ENCODE measurements at places on chromosomes 7 and 10.

- DNase-seq = no peak
Measured at GRCh38 chr7:106848851-106849442, 16.1 kb upstream of the PIK3CG start.

GRCh38 chr7:41882745-41883420, 180.0 kb upstream of the INHBA start:
- DNase-seq = peak; percentile 23

DNA sequence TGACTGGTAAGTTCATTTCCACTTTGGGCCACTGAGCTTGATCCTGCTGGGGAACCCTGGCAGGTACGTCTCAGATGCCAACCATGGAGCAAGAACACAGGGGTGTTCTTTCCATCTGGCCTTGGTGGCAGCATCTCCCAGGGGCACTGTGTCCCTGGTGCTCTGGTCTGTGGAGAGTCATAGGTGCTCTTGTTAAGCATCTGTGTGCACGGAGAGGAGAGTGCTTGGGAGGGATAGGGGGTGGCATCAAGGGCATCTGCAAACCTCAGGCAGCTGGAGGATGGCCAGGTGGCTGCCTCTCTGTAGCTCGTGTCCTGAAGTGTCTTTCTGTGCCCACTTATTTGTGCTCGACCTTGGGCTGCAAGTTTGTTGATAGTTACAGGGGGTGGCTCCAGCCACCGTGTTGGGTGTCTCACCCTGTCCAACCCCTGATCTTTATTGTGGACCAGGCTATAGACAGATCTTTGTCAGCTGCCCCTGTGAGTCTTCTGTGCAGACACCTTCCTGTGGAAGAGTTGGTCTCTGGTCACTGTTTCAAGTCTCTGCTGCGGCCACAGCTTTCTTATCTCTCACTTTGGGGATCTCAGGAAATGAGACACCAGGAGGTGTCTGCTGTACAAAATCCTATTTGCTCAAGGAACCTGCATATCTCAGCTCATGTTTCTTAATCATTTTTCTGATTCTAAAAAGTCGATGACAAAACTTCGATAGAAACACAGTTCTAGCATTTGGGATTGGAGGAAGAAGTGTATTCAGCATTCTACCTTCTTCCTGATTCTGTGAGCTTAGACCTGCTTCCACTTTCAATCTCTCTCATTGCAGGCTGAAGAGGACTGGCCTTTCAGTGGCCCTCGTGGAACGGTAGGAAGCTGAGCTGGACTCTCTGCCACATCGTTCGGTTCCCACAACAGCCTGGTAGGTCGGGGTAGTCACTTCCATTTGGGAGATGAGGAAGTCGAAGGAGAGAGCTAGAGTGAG, 17.2 kb upstream of the GIMAP8 start:
- DNase-seq = no peak

DNA sequence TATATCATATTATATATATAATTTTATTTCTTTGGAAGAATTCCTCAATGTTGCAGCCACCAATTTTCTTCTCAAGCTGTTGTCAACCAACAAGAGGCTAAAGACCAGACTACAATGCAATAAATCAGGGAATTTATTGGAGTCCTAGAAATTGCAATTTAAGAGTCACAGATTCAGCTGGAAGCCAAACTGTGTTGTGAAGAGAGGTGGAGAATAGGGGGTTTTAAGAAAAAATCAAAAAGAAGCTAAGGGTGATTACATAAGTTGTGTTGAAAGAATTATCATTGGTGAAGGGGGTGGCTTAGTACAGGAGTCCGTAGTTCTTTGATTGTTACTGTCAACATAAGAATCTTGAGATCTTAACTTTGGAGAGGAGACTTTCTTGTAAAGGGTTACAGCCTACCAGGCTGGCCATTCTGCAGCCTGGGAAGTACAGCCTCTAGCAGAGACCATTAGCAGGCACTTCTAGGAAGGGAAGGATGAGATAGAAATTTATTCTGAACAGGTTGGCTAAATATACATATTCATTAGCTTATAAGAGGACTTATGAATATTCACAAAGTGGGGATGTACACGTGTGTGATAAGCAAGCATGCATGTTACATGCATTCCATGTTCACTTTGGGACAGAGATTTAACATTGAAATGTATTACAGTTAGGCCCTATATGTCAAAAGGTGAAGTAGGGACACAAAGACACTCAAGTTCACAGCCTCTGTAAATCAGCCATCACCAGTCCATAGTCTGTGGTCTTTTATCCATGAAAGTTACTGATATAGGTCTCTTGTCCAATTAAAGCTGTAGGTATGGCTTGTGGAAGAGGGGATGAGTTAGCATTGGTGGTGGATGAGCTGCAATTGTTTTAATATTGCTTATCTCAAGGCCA, 8.3 kb upstream of the TMEM168 start:
- no peak for DNase-seq

DNA sequence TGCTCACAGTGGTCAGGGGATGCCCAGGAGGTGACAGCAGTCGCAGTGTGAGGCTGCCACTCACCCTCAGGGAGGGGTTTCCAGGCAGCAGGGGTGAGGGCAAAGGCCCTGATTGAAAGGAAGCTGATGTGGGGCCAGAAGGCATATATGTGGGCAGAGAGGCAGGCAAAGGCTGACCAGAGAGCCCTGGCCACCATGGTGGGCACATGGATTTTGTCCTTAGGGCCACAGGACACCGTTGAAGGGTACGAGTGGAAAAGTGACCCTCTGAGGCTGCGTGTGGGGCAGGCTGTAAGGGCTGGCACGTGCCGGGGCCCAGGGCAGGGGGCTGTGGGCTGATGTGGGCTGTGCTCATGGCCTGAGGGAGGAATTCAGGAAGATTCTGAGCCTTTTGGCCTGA, 57.5 kb upstream of the ZNF32 start:
- no peak for DNase-seq

GRCh38 chr10:75263806-75264205, 28.0 kb upstream of the COMTD1 start:
- DNase-seq = no peak

GRCh38 chr7:94050046-94050445, 45.9 kb upstream of the BET1 start:
- DNase-seq = peak; percentile 9

DNA sequence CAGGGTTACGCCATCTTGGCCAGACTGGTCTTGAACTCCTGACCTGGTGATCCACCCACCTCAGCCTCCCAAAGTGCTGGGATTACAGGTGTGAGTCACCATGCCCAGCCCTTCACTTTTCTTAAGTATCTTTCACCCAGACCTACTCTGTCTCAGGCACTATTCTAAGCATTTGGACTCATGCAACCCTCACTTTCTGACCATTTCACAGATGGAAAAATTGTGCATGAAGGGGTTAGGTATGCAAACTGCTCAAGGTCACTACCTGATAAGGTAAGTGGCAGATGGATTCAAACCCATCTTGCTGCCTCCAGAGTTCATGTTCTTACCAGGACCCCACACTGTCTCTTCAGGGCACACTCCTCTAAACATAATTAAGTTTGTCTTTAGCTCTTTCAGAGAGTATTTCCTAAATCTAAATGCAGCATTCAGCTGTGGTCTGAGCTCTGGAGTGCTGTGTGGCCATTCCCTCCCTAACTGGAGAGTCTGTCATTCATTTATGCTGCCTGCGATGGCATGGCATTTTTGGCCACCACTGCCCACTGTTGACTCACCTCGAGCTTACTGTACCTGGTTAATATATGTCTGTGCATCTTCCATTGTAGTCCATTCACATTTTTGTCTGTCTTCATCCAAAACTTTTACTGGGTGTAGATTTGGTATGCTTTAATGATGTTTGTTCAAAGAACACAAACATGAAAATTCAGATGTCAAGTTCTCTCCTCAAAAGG, 88.4 kb downstream of the CCDC71L start:
- DNase-seq = no peak

DNA sequence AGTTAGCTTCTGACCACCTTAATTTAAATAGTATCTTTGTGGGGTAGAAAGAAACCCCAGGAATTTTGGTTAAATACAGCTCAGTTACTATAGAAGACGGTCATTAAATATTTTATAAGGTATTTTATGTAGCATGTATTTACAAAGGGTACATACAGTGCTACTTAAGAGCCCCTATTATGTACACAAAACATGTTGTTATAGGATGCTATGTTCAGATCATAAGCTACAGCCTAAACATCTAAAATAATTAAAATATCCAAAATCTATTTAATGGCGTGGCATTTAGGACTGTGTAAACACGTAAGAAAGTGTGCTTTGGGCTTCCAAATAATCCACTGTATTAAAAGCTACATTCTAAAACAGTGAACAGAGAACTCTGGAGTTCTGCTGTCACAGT, 39.4 kb upstream of the DLX5 start:
- no peak for DNase-seq

Data from stimulated activated naive CD8-positive, alpha-beta T cell treated with anti-CD3 and anti-CD28 coated beads, Interleukin-15, Interleukin-2, amounts not matched to agents 100 U/mL and 50 U/mL, for 24 hours (primary cell).